ENCODE measurements at places on chromosomes 11 and 22.

GRCh38 chr11:117743121-117743815 lies 53.7 kb downstream of the DSCAML1 start:
- no peak for DNase-seq

DNA sequence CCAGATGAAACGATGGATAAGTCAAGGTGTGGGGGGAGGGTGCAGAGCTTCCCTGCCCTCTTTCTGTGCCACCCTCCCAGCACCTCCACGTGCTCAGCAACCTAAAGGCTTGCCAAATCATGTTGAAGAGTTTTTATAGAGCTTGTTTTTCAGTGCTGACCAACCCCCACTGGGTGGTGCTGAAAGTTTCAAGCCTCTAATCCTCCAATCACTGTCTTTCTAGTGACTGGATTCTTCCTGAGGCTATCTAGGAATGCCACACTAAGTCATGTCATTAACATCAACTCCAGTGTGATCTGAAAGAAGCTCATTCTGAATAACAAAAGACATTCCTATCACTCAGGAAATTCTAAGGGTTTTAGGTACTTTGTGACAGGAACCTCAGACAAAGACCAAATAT lies 382.6 kb downstream of the DYNC2H1 start:
- DNase-seq, result no peak

DNA sequence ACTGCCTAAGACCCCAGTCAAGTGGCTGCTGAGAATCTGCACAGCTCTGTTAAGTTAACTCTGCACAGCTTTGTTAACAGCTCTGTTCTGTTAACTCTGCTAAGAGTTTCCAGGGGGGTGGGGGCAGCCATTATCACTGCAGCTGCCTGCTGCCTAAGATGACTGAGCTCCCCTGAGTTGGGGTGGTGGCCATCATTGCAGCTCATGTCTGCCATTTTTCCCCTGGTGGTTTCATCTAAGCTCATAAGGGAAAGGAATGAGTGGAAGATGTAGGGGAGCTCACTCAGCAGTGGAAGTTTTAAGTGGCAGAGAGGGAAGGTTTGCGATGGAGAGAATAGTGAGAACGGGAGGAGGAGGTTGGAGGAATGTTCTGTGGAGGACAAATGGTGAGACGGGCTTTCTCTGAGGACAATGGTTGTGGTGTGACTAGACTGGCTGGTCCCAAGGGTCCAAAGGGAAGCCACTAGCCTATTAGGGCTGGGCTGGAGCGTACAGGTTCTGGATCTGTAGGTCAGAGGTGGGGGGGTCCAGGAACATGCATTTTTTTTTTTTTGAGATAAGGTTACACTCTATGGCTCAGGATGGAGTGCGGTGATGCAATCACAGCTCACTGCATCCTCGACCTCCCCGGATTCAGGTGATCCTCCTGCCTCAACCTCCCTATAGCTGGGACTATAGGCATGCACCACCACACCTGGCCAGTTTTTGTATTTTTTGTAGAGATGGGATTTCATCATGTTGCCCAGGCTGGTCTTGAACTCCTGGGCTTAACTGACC lies 13.5 kb upstream of the PLET1 start:
- no peak for DNase-seq

- DNase-seq, result no peak
Measured at GRCh38 chr11:55357560-55358184, 10.1 kb upstream of the OR4A15 start.

DNA sequence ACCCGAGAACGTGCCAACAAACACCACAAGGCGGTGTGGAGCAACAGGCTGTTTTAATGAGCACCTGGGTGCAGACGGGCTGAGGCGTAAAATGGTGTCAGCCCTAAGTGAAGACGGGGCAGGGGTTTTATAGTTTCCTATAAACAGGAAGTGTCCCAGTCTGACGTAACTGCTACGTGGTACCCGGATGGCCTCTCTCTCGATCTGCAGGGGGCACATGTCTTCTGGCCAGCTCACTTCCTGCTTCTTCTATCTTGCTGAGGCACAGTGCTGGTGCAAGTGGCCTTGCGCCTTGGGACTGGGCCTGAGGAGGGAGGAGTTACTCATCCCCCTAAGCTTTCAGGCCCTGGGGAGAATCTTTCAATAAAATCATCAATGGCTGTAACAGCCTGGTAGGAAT lies 20.9 kb downstream of the OOSP3 start:
- DNase-seq, result no peak

DNA sequence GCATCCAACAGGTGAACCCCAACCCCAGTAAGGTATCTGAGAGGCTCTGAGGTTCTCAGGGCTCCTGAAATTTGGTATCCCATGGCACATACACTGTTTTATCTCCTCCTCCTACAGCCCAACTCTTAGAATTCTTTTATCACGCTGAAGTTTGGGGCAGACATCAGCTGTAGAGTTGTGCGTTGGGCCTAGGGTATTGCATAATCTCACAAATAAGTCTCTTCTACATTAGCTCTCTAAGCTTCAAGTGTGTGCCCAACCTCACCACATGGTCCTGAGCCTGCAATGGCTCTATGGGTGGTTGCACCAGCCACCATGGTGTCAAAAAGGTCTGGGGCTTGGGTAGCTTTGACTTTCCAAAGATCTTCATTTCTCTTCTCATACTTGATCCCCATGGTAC lies 603.0 kb downstream of the BUD13 start:
- no peak for DNase-seq

GRCh38 chr22:49169074-49169744 lies 658.5 kb downstream of the BRD1 start:
- no peak for DNase-seq
